ENCODE measurements at places on chromosomes 11 and 22.

DNA sequence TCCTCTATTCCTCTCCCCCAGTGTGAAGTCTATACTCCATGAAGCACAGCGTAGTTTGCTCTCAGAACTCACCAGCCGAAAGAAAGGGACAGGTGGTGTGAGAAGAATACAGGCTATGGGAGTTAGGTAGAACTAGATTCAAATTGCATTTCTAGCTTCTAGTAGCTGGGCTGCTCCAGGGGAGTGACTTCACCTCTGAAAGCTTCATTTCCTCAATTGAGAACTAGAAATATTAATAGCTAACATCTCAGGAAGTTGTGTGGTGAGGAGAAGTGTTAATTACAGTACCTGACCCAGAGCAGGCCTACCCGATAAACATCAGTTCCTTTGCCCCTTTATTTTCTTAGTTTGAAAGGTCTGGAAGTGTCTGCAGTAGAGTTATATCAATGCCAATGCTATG, 484.7 kb upstream of the TENM4 start:
- no peak for DNase-seq

- DNase-seq = no peak
These were observed 189.3 kb downstream of the FAT3 start for GRCh38 chr11:92413757-92414513.

GRCh38 chr11:116110802-116111201, 606.6 kb upstream of the CADM1 start:
- DNase-seq = no peak

DNA sequence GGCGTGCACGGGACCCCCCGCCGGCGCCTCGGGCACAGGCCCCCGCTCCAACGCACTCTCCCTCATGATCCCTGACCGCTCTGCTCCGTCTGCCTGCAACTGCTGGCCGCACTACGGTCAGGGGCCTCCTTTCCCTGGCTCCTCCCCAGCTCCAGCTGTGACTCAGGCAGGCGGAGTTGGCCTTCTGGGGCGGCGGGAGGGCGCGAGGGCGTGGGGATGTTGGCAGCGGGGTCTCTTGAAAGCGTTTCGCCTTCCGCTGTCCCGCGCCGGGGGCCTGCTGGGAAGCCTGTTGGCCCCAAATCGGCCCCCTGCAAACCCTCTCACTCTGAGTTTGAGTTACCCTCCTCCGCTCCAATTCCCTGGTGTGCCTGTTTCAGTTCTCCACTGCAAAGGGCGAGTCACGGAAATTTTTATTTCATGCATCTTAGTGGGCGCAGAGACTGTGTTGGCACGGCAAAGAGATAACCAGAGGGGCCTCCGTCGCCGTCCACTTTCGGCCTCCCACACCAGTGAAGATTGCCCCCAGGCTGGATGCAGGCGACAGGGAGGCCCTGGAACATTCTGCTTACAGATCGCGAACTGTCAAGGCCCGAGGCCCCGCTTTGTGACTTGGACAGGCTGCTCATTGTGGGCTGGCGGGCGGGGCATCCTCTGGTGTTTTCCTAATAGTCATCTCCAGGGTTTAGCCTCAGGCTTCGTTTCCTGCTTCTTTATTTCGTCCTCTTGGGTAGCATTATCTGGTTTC, at the start of gene CAVIN3:
CAVIN3 (minus strand) TSS at position 91 of the 745 bp plus-strand sequence; CDS start at position 66, 25 bp downstream.
- peak; percentile 76 for DNase-seq

- no peak for DNase-seq
These were observed 169.9 kb downstream of the CTTN start for GRCh38 chr11:70568035-70568813.

DNA sequence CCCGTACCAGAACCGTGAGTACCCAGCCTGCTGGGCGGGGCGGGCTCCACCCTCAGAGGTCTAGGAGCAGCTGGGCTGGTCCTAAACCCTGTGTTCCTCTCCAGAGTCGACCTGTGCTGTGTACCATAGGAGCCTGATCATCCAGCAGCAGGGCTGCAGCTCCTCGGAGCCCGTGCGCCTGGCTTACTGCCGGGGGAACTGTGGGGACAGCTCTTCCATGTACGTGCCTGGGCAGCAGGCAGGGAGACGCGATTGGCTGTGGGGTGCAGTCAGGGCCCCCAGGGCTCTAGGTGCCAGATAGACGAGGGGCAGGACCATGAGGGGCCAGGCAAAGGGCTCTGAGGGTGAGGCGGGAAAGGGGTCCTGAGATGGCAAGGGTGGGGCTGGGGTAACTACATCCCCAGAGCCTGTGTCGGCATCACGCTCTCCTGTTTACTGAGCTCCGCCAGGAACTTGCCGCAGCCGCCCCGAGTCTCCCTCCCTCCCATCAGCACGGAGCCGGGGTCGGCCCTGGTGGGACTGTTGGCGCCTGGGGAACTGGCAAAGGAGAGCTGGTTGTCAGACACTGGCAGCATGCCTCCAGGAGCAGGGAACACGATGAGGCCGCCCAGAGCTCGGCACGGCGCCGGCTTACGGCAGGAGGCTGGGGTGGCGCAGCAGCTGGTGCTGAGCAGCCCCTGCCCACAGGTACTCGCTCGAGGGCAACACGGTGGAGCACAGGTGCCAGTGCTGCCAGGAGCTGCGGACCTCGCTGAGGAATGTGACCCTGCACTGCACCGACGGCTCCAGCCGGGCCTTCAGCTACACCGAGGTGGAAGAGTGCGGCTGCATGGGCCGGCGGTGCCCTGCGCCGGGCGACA, 22.9 kb upstream of the MUC5B start:
- DNase-seq = no peak

DNA sequence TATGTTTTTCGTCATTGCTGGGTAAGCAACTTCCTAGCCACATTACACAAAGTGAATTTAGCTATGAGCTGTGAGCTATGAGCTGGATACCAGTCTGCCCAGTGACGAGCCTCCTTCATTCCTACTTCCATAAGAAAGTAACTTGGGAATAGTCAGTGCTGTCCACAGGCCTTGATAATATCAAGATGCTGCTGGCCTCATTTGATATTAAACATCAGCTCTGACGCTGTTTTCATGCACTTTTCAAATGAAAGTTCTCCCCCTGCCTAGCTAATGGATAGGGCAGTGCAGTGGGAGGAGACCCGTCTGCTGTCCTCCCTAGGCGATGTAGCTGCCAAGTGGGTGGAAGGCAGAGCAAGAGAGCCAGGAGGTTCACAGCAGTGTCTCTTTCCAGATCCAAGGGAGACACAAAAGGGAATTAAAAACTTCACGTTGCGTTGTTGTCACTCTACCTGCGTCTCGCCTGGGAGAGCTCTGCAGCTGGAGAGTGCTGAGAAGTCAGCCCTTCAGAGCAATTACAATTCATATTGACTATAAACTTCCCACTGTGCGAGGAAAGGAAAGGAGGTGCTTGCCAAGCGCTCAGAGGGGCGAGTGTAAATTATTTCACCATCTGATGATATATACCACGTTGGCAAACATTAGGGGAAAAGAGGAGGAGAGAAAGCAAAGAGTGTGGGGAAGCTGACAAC, 861.4 kb downstream of the NTM start:
- no peak for DNase-seq

DNA sequence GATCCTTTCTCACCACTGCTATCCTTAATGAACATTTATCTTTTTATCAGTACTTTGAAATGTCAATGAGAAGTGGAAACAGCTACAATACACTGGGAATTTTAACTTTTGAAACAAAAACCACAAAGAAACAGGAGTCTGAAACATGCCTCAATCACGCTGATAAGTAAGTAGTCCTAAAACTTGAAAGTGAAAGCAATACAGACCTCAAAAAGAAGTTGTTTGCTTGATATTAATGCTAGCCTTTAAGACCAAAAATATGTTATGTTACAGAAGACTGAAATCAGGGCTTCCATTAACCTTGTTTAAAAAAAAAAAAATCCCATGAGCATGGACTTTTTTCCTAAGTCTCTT, 21.3 kb downstream of the PHF21A start:
- no peak for DNase-seq

DNA sequence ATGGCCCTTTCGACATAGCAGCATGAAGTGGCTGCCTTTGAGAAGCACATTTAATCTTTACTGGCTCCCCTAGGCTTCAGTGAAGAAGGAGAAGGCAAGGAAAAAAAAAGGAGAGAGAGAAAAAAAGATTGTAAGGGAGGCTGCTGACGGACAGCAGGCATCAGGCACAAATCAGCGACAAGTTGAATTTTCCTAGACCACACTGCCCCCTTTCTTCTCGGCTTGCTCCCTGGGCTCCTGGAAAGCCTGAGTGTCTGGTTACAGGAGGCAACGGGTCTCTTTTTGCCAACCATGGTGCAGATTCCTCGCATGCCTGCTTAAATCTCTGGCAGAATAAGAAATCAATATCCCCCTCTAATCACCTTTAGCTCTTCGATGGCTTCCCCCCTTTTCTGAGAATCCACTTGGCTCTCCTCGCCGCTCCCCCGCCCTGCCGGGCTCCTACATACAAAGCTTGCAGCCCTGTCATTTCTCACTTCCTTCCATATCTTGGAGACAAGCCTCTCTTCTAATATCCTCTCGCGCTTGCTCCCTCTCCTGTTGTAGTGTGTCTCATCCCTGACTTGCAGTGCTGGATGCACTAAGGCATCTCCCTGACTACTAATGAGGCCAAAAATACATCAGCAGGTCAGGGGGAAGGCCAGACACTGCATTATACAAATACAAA, 14.3 kb downstream of the BLID start:
- DNase-seq = peak; percentile 66

GRCh38 chr11:78223320-78223954, 34.7 kb downstream of the USP35 start:
- no peak for DNase-seq

GRCh38 chr11:94271885-94272372, 32.5 kb upstream of the IZUMO1R start:
- no peak for DNase-seq

- no peak for DNase-seq
These were observed 300.9 kb downstream of the TENM4 start for GRCh38 chr11:79139900-79140299.

DNA sequence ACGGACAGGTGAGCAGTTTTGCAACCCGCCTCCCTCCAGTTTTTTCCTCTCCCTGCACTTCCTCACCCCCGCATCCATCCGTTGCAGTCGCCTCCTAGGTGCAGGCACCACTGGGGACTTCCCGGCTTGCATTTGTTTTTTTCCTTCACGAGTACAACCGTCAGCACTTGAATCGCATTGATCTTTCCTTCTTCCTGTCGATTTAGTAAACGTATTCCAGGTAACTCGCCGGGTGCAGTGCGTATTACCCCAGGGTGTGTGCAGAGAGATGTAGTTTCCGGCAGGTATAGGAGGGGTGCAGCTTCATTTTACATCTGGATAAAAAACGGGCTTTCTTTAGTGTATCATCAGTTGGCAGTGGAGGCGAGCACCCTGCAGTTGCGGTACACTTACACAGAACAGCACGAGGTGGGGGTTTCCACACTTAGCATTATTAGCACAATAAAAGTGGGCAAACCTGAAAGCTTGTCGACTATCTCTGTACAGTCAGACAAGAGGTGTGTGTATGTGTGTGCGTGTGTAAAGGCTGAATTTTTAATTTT, at the start of gene SORL1-AS1:
SORL1-AS1 (minus strand) TSS at position 359 of the 542 bp plus-strand sequence.
- no peak for DNase-seq

GRCh38 chr22:20776624-20777405, 2.9 kb downstream of the SERPIND1 start:
- DNase-seq = no peak

DNA sequence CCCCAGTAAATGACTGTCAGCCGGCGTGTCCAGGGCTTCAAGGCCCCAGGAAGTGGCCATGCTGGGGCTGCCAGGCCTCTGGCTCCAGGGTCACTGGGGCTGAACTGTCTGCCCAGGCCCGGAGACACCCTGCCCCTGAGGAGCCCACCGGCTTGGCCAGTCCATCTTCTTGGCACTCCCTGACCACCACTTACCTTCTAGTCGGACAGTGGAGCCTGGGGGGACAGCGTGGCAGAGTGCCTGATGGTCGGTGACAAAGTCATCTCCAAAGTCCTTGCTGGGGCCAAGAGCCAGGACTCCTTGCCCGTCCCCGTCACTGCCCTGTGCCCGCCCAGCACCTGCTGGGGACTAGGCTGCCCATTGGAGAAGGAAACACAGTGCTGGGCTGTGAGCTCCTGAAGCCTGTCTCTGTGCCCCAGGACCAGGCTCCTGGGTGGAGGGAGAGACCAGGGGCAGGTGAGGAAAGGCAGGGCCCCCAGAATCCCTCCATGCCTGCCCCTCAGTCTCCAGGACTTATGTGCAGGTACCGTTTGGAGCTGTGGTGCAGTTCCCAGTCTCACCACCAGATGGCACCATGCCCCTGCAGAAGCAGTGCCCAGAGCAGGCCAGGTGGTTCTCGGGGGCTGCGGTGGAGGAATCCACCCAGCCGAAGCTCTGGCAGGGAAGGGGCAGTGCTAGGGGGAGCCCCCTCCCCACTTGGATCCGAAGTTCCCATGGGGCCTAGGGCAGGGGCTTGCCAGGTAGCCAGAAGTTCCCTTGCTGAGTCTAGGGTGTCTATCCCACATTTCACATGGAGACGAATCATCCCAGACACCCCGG, 6.0 kb upstream of the CCDC188 start:
- DNase-seq = no peak

DNA sequence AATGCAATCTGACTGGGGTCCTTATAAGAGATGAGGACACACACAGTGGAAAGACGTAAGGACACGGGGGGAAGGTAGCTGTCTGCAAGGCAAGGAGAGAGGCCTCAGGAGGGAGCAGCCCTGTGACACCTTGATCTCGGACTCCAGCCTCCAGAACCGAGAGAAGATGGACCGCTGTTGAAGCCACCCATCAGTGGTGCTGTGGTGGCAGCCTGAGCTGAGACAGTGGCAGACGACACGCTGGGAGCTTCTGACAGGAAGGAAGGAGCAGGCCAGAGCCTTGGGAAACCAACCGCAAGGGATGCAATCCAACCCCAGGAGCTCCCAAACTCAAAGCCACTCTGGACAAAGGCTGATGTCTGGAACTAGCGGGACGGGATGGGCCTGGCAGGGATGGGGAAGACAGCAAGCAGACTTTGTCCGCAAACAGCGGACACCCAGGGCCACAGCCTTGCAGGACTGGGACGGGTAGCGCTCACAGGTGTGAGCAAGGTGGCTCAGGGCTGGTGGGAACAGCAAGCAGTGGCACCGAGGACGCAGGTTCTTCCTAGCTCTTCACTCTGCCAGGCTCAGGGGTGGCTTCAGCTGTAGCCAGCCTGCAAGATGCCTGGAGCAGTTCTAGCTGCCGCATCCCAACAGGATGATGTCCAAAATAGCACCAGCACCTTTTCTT, 10.9 kb downstream of the LTO1 start:
- DNase-seq = no peak
